CD14-positive monocyte (primary cell): ENCODE measurements at places on chromosomes 3 and 15.

DNA sequence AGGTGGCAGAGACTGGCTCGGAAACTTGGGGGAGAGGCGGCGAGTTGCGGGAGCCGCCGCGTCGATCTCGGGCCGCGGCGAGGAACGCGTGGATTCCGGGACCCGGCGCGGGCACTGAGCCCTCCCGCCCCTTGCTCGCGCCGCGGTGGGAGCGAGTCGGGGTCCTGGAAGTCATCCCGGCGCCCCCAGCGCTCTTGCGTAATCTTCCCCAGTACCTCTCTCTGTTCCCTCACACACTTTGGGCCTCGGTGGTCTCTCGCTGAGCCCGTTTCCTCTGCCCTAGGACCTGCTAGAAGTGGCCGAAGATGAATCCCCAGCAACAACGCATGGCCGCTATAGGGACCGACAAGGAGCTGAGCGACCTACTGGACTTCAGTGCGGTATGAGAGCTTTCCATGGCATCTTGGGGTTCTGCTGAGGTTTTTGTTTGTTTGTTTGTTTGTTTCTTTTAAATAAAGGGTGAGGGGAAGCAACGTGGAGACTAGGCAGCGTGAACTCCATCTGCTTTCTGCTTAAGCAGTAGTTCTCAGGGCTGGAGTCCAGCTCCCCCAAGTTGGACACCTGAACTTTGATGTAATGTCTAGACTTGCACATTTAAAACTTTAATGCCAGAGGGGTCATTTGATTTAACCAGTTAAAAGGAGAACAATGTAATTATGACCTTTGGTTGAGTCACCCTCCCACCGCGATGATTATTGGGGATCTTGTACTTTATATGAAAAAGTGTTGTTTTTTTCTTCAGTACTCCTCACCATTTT lies 1.3 kb downstream of the TCF12 start:
- DNase-seq, result peak; percentile 47

DNA sequence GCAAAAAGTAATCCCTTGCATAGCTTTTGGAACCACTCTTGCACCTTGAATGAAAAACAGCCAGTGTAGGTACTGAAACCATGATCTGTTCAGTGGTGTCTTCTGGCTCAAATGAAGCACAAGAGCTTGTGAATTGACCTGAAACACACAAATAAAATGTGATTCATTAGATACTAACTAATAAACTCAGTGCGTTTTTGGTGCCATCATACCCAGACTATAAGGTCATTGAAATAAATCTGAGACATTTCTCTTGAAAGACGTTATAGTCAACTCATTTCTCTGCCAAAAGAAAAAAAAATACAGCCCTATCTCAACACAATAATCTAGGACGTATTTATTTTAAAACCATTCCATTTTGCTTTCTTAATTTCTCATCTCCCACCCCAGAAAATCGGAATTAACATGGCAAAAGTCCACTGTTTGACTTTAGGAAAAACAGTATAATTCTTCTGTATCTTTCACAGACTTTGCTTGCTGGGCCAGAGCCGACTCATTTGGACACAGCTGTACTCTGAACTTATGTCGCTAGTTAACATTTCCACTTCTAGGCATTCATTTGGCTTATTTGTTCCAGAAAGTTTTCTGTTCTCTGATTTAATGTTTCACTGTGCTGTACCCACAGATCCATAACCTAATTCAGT lies 284.9 kb upstream of the TBL1XR1 start:
- no peak for DNase-seq

- DNase-seq, result peak; percentile 33
Measured at GRCh38 chr15:52093539-52094510, 18.8 kb downstream of the BCL2L10 start.

DNA sequence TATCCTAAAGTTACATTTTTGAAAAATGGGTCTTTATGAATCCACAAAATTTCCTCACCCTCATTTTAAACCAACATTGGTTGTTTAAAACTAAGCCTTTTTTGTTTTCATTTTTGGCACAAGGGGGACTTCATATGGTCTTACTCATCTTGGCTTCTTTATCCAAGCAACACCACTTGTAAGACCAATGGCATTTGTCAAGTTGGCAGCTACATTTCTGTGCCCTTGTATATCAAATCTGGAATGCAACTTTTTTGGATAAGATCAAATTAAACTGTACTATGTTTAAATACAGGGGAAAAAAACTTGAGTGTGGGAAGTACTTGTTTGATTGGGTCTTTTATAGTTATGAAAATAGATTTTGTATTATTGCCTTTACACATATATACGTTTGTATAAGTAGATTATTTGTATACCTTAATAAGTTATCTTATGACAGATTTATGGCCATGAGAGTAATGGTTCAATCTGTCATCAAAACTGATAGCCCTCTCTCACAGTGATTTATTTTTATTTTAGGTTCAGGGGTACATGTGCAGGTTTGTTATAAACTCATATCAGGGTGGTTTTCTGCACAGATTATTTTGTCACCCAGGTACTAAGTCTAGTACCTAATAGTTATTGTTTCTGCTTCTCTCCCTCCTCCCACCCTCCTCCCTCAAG lies 43.4 kb downstream of the GPR160 start:
- DNase-seq, result no peak

DNA sequence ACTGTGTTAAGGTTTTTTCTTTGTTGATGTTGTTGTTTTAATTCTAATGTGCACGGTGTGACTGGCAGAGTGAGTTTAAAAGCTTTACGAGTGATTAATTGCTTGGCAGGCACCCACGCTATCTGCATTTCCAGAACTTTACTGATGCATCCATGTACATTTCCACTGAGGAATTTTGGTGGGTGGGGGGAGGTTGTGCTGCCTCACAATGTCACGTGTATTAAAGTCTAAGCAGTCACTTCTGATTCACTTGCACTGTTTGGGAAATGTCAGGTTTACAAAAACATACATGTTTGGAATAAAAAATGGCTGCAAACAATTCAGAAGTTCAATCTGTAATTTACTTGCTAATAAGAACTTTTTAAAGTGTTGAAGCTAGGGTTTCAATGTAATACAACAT lies 38.5 kb upstream of the CTDSPL start:
- DNase-seq, result no peak

- no peak for DNase-seq
Measured at GRCh38 chr3:156723182-156723619, 48.8 kb downstream of the TIPARP start.
